ENCODE measurements at places on chromosomes 3 and 15. TPM values are rescaled to one million over a fixed set of nuclear protein-coding genes. Genes with fewer than 3 reads are reported as not detected.

DNA sequence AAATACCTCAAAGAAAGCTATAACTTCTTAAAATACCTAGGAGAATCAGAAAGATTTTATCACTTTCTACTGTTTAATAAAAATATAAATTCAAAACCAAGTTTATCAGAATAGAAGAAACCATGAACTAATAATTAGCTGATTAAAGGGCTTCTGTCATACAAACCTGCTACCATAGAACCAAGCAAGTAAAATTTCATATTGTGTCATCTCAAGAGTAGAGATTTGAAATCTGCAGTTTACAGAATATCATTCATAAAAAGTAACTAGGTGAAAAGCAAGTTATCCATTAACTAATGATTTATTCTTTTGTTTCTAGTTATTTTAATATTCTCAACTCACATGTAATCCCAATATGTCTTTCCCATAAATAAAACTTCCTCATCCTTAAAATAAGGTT, 36.8 kb upstream of the XXYLT1 start:
- DNase-seq: no peak

DNA sequence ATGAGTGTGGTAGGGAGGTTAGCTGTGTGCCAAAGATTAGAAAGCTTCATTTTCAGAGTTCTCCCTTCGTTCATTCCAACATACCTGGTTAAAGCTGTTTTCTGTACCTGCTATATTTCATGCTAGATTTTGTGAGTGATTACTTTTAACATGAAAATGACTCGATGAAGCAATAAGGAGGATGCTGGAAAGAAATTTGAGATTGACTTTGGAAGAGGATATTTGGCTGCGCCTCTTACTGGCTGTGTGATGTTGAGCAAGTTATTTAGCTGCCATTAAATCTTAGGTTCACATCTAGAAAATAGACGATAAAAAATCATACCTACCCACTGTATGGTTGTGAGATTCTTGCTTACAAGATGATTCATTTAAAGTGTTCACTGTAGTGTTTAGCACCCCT, 288.7 kb downstream of the ZIC4 start:
- no peak for DNase-seq

- no peak for DNase-seq
Observed at GRCh38 chr3:25945836-25946235, 155.9 kb downstream of the OXSM start.

DNA sequence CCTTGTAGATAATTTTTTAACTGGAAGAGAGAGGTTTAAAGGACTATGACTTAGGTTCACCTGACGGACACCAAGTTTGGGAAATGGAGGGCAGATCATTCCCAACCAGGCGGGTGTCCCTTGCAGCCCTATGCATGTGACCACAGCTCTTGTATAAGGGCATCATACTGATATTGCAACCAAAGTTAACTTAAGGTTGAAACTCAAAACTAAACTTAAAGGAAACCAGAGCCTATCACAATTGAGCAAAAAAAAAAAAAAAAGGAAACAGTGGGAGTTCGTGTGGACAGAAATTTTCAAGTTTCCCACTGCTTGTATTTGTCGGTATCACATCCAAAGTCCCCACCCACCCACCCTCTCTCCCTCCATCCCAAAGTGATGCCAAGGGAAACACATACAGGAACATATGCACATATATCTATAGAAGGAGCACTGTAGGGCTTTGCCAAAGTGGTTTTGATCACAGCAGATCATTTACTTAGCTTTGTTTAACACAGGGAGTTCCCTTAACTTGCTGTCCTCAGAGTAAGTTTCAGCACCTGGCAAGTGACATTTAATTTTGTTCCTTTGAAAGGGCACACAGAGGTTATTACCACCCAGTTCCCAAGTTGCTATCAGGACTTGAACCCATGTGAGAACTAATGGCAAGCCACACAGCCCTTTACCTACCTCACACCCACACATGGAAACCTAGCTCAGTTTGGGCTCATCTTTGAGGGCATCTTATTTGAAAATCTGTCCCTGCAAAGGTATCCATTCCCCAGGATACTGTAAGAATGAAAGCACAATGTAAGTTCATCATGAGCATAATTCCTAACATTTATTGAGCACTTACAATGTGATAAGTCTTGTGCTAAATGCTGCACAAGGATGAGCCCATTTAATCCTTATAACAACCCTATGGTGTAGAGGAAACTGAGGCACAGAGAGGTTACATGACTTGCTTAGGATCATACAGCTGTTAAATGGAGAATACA, 204.5 kb upstream of the CMC1 start:
- DNase-seq: no peak

- DNase-seq: no peak
Observed at GRCh38 chr15:50390554-50391264, 33.5 kb upstream of the USP8 start.

GRCh38 chr3:30661098-30661873, 54.9 kb downstream of the TGFBR2 start:
- no peak for DNase-seq

GRCh38 chr3:65448120-65448519, 590.6 kb downstream of the MAGI1 start:
- DNase-seq: no peak

The DYNC1LI1 gene
- total RNA-seq: 57.2 TPM

The FANCD2OS gene
- not detected for total RNA-seq

The KY gene
- total RNA-seq: not detected

The ATP13A5 gene
- 0.03 TPM for total RNA-seq

The SLC24A5 gene
- total RNA-seq: 0.11 TPM

The PDZRN3 gene
- 7.4 TPM for total RNA-seq

The BFSP2 gene
- total RNA-seq: not detected

The SAXO2 gene
- total RNA-seq: 1.1 TPM

The DPP8 gene
- total RNA-seq: 18.4 TPM

The GOLGA8S gene
- total RNA-seq: not detected

The ZNF502 gene
- 0.62 TPM for total RNA-seq

The LSAMP gene
- total RNA-seq: 0.37 TPM
